ENCODE measurements at places on chromosomes 2 and 18.

DNA sequence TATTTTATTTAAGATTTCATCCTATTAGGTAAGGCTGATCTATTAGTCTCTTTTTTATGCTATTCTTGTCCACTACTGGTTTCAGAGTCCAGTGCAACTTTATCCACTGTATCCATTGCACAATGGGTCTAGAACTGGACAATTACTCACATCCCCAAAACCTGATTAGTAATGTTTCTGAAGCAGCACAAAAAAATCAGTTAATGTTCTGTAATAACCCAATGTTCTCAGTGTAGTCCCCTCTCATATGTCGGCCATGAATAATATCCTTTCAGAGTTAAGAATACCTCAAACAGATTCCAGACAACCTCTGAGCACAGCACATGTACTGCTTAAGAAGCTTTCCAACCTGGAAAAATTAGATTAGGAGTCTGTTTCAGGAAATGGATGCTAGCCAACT is 29.7 kb downstream of the MGAT4A start:
- no peak for DNase-seq

DNA sequence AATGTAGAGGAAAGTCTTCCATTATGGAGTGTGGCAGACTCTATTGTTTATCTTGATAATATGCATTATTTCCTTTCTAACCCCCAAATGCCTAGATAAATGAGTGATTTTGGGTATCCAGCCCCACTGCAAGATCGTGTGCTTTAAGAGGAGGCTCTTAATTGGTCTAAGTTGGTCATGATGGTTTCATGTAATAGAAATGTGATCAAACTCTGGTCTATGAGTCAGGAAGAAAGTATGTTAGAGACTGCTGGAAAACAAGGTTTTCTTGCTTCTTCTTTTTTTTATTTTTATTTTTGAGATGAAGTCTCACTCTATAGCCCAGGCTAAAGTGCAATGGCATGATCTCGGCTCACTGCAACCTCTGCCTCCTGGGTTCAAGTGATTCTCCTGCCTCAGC is 344.5 kb upstream of the TNP1 start:
- no peak for DNase-seq

GRCh38 chr2:223941579-223942277 is 3.4 kb downstream of the WDFY1 start:
- DNase-seq: no peak

DNA sequence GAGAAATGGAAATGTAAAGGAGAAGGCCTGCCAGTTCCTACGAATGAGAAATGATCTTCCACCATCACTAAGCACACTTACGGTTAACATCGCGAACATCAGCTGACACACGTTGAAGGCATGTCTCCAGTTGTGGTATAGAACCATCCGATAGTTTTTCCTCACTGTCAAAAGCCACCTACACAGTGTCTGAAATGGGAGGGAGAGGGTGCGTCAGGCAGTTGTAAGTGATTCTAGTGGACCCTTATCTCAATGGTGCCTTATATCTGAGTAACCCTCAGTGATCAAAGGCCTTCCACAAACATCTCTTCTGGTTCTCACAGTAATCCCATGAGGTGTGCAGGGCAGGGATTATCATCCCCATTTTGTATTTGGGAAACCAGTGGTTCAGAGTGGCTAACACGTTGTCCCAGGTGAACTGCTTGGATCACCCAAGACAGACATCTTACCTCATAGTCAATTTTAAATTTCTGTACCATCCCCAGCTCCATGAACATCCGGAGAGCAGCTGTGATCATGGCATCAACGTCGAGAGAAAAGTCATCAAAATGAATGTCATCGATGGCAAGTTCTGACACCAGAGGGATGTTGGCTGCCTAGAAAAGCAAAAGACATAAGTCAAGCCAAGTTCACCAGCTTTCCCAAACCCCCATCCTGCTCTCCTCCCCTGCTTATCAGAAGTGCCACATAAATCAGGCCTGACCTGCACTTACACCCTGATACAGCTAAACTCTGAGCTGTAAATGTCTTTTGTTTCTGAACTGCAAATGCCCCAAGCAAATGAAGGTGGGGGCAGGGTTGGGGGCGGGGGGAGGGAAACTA is 335.2 kb downstream of the AGPS start:
- no peak for DNase-seq

DNA sequence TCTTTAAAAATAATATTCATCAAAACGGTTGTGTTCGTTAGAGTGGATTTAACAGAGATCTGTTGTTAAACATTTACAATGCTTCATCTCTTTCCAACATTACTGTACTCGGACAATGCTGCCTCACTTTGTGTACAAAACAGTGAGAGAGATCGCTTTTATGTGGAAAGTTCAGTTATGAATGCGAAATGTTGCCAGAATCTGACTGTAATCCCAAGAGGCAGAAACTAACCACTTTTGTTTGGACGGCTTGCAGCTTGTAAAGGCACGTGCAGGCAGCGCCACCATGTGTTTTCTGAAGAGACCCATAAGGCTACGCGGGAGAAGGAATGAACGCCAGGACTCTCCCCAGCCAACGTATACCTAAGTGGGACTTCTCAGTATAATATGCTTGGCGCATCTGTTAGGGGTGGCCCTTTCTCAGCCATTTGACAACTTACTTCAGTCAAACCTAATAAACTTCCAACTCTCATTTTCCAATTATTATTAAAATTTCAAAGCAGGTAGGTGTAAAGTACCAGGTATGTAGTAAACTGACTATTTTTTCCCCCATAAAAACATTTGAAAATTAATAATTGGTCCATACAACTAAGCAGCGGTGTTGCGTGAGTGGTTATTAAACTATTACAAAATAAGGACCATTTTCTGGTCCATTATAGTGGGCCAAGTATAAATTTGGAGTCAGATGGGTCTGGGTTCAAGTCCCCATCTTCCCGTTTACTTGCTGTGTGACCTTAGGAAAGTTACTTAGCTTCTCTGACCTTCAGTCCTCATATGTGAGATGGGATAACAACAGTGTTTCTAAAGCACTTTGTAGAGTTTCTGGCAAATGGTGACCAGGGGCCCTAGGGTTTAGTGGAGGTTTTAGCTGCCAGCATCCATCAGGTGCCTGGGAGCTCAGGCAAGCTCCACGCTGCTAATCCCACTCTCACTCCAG is 5.6 kb upstream of the NAPG start:
- DNase-seq: peak; percentile 83

GRCh38 chr2:201915446-201915845 is 109.1 kb downstream of the CDK15 start:
- DNase-seq: no peak

DNA sequence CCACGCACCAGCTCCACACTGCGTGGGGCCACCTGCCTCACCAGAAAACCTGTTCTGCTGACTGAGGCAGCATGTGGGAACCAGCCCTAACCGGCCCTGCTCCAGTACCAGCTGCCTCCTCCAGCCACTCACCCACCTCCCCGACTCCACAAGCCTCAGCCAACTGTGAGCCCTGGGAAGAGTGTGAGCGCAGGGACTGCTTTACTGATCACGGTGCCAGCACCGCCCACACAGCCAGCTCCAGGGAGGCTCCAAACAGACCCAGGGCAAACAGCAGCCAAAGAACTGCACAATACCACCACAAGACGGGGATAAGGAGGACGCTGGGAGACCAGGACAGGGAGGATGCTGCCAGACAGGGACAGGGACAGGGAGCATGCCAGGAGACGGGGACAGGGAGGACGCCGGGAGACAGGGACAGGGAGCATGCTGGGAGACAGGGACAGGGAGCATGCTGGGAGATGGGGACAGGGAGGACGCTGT is 28.4 kb downstream of the EIPR1 start:
- DNase-seq: no peak

DNA sequence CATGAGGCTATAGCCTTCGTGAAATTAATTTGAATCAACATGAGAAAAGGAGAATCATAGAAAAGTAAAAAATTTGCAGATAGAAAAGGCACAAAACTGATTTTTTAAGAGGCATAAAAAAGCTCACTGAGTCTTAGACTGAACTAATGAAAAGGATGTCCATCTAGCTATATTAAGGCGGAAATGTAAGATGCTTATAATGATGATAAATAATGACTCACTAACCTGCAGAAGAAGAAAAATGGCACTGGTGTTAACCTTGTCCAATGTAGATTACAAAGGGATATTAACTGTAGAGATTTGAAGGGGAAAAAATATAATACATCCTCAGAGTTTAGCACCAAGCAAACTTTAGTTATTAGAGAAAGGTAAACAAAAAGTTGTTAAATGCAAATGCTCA is 1098.0 kb upstream of the DDX18 start:
- no peak for DNase-seq

DNA sequence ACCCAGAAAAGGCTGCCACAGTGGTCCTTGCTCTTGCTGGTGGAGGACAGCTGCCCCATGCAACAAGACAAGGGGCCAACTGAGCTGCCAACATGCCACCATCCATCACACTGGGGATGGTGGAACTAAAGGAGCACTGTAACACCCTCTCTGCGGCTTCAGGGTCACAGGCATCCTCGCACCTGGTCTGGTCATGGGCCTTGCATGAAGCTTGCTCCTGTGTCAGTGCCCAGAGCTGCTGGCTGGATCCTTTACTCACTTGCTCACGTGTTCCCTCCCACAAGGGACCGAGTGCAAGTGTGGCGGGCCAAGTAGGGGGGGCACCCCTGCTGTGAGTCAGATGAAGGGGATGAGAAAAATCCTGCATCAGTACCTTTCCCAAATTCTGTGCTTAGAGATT is 972.3 kb upstream of the DDX18 start:
- no peak for DNase-seq

DNA sequence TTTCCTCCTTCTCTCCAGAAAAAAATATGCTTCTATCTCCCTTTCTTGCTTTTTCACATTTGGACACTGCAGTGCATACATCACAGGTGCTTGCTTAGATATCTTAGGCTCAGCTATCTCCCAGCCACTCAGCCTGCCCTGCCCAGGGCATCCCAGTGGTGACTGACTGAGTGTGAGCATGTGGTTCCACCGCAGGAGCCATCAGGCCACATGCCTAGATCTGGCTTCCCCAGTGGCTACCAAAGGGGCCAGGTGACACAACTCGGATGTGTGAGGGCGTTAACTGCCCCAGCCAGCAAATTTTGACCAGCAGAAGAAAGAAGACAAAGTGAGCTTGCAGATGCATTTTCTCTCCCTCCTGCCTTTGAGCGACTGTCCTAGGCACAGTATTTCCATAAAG is 25.5 kb downstream of the SP5 start:
- DNase-seq: no peak

- no peak for DNase-seq
These were observed 941 bp upstream of the SGO2 start for GRCh38 chr2:200525066-200525465.

DNA sequence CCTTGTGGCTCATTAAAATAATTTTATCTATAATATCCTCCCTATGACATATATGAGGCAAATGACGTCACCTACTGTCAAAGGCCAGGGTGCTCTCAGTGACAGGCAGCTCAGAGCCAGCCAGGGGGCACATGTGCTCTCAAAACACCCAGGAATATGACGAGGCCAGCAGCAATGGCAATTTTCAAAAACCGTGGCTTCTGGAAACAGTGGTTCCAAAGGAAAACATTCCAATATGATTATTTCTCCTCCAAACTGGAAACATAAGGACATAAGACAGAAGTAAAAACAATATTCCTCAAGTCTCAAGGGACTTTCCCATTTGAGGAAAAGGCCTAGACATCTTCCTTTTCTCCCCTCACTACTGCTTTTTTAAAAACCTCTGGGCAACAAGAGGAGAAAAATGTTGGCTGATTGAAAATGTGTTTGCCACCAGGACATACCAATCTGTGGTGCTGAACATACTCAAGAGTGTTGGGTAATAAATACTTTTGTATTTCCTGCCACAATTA is 40.8 kb downstream of the RNF152 start:
- no peak for DNase-seq

DNA sequence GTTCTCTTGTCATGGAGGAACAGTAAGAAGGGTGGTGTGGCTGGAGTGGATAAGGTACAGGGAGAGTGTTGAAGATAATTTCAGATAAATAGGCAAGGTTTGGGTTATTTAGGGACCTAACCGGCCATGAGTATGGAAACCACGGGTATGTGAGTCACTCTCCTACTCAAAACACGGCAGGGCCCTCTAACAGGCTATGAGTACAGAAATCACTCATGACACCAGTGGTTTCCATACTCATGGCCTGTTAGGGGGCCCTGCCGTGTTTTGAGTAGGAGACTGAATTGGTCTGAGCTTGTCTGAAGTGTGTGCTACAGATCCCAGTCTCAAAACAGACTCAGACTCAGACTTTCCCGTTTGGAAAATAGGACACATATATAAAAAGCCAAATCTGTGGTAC is 428.4 kb upstream of the HNMT start:
- DNase-seq: no peak

GRCh38 chr2:240140920-240141319 is 462 bp upstream of the OTOS start:
- no peak for DNase-seq

- DNase-seq: no peak
These were observed 20.4 kb downstream of the TTC32 start for GRCh38 chr2:19881221-19881907.

DNA sequence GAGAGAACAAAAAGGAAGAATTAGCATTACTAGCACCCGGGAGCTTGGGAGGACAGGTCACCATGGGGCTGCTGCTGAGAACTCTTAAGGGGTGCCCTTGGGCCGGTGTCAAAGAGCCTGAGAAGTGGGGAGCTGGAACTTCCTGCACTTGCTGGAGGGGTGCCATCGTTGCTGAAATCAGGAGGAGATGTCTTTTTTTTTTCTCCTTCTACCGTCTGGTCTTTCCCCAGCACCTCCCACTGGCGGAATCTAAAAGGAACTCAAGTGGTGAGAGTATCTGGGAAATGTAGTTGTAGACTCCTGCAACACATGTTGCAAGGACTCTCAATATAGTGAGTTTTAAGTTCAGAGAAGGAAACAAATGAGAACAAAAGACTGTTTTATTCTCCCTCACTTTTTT is 6.1 kb upstream of the AMMECR1L start:
- DNase-seq: no peak

- no peak for DNase-seq
These were observed 290.6 kb downstream of the NYAP2 start for GRCh38 chr2:225690153-225690552.

DNA sequence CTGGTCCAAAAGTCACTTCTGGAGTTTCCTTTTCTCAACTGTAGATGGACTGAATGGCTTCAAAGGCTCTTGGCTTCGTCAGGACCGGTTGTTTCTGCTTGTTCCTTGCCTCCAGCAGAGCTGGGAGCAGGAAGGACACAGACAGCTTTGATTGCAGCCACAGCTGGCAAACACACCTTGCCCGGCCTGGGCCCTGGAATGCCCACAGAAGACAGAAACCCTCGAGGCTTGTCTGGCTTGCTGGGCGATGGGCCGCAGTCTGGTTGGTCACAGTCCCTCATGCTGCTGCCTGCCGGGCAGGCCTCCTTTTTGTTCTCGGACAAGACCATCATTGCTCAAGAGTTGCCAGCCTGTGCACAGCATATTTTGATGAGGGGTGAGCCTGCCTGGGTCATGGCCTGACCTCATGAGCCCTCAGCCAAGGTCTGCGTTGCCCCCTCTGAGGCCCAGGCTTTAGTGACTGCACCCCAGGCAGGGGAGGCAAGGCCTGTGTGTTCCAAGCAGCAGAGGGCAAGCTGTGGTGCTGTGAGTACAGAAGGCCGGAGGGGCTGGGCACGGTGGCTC is 37.8 kb downstream of the ATP6V1C2 start:
- DNase-seq: no peak

Measured in NCI-H2081 (cell line).